ENCODE measurements at places on chromosomes 5 and 9.

- peak; percentile 8 for DNase-seq
These were observed 182.1 kb upstream of the TRIM32 start for GRCh38 chr9:116504893-116505480.

DNA sequence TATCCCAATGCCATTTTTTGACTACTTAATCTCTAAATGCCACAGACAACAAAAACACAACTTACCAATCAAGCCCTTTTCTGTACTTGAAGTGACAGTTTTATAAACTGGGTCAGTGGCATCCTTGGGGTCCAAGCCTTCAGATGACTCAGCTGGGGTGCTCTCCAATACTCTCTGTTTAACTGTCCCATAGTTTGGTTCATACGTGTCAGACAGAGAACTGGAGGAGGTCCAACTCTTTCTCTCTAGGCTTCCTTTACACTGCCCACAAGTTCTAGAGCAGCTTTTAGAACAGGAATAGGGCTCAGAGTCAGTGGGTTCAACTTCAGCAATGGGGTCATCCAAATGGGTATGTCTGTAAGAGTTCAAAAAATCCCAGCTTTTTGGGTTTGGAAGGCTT lies 166.9 kb downstream of the CDC42SE2 start:
- no peak for DNase-seq

- no peak for DNase-seq
These were observed 81.7 kb upstream of the CPEB4 start for GRCh38 chr5:173806270-173807035.

- DNase-seq: no peak
These were observed 26.6 kb downstream of the DPYSL3 start for GRCh38 chr5:147483188-147483790.

GRCh38 chr5:42886635-42887034 lies 74.9 kb upstream of the SELENOP start:
- DNase-seq: no peak

GRCh38 chr5:167752936-167753335 lies 538.5 kb upstream of the WWC1 start:
- no peak for DNase-seq

- DNase-seq: no peak
These were observed 145.9 kb downstream of the PCSK1 start for GRCh38 chr5:96287136-96287535.

DNA sequence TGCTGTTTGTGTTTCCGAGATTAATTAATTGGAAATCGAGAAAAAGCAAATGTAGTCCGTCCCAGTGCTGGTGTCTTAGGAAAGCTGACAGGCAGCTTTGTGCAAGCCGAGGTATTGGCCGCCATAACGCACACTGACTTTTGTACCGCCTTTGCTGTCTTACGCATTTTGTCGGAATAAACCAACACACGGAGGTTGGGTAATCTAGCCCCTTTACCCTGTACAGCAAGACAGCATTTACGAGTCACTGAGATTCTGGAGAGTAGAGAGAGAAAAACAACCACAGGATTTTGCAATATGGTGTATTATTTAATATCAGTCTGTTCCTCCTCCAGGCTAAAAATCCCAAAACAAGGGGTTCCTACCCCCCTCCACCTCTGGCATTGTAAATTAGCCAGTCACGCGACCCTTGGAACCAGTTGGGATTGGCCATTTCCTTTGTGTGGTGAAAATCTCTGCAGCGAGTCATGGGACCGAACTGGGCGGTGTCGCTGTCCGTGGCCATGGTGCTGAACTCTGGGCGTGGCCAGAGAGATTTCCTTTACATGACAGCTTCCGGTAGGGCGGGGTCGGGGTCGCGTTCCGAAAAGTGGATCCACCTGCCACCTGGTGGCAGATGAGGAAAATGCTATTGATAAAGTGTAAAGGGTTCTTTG lies 10.3 kb upstream of the PCDHB1 start:
- peak; percentile 30 for DNase-seq

DNA sequence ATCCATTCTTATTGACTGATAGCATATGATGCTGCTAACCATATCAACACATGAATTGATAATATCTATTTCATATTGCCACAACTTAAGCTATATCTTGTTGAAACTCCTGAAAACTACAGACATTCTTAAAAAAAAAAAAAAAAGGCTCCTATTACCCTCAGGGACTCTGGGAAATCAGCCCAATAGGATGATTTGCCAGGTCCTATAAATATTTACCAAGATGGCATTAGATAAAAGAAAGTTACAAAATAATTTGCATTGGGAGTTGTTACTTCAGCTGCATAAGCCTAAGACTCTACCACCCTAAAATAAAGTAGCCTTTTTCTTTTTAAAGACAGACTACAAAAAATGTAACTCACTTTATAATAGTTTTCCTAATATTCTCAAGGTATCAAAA lies 84.4 kb downstream of the CDO1 start:
- DNase-seq: no peak

GRCh38 chr5:114438471-114438870 lies 76.6 kb downstream of the KCNN2 start:
- no peak for DNase-seq

GRCh38 chr9:128835246-128836210 lies 5.9 kb upstream of the SPOUT1 start:
- no peak for DNase-seq

GRCh38 chr5:140362311-140362710 lies 2.3 kb downstream of the SLC4A9 start:
- no peak for DNase-seq

DNA sequence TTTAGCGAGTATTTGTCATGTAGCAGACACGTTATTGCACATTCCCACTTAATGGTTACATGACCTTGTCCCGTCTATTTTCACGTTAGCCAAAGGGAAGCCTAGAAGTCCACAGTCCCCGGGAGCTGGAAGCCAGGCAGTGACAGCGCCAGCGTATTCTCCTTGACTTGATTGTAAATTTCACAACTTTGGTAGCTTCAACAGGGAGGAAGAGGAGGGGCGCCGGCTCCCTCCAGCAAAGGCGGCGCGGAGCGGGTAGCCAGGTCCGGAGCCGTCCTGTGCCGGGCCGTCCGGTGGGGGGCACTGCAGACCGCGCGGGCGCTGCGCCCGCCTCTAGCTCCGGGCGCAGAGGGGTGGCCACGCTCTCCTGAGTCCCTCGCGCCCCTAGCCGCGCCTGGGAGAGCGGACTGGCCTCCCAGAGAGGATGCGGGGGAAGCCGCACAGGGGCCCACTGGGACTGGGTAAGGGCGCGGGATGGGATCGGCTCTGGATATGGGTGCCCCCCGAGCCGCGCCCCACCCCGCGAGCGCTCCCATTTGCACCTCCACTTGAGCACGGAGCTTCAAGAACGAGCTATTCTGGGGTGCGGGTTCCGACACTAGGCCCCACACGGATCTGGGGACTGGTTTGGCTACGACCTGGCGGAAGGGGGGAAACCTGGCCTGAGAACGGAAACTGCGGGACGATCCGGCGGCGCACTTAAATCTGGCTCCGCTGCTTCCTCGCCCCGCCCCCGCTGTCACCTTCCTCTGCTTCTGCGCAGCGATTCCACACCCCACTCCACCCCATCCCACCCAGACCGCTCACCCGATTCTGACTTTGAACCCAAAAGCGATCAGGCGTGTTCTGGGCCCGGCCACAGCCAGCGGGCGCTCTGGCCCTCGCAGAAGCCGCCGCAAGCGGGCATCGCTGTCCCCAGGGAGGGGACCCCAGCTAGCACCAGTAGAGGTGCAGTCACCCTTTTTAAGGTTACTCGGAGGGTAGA lies 23.8 kb downstream of the KLF4 start:
- no peak for DNase-seq

GRCh38 chr5:15371184-15371583 lies 128.8 kb upstream of the FBXL7 start:
- no peak for DNase-seq

- no peak for DNase-seq
These were observed 244.0 kb downstream of the SEC61B start for GRCh38 chr9:99466104-99466503.

- DNase-seq: no peak
These were observed 38.4 kb downstream of the ACOT12 start for GRCh38 chr5:81355291-81356251.

DNA sequence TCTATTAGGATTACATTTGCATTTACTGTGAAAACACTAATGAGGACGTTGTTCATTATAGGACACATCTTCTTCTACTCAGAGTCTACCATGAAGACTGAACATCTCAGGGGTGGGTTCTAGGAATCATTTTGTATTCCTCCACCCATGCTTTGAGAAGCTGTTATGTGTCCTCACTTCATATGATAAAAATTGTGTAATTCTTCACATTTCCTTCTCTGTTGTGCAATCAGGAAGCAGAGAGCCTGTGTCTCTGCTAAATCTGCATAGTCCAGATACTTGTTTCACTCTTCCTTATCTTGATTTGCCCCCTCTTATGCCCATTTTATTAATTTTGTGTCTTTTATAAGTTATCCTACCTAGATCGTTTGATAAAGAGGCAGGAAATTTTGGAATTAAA lies 97.8 kb upstream of the IQGAP2 start:
- DNase-seq: no peak

DNA sequence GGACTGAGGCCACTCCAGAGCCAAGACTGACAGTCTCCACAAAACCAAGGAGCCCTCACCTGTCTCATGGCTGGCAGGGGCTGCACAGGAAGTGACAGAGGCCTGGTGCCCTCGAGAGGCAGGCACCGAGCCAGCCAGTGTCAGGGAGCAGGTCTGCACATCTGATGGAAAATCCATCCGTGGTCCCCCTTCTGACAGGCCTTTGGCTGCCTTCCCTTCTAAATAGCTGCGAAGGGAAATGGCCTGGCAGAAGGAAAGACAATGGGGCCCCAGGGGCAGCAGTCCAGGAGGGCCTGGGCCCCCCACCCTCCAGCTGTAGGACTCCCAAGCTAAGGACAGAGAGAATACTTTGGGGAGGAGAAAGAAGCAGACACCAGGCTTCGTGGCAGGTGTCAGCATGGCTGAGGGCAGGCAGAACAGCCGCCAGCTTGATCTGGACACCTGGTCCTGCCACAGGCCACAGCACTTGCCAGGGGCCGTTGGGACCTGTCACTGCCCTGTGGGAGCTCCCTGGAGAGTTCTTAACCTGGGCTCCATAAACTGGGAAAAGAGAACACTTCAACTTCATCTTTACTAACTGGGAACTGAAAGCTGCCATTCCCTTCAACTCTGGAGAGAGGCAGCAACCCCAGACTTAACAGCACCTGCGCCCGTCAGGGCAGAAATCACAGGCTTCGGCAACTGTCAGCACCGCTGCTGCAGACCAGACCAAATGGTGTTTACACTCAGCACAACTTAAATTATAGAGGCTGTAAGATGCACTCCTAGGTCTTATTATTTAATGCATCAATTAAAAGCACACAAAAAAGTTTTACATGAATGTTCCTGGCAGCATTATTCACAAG lies 22.0 kb downstream of the ADAMTS2 start:
- no peak for DNase-seq

DNA sequence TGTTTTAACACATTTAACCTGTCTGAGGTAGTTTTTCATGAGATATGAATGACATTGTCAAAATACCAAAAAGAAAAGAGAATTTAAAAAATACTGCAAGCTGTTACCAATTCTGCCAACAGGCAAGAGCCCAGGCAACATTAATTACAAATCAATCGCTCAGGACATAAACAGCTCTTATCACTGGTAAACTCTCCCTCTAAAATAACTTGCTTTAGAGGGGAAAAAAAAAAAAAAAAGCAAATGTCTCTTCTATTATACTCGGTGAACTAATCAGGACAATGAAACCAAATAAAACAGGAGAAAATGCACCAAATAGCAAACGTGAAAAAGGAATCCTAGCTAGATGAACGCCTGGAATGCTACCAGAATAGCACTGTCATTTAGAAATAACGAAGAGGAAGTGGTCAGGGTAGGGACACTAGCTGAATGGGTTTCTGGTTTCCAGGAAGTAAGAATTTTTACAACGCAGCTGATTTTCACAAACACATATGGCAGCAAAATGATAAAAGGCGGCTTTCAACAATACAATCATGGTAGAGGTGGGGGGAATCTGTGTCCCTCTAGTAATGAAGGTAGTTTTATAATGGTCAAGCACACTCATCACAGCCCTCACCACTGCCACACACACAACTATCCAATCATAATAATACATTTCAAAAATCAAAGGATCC lies 94.9 kb downstream of the DENND1A start:
- DNase-seq: peak; percentile 2

DNA sequence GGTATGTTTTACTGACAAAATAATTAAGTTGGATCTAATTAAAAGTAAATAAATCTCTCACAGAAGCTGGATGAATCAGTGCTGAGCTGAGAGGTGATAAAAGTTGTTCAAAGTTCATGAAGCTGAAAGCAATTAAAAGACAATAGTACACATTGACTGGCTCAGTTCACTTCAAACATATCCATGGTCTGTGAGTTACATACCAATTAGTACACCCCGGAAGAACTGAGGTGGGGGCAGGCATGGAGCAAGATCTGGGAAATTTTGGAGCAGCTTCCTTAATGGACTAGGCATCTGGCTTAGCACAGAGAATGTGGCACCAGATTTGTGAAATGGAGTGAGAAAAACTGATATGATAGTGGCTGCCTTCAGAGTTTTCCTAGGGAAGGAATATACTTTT lies 152.7 kb downstream of the ATP10B start:
- DNase-seq: no peak

DNA sequence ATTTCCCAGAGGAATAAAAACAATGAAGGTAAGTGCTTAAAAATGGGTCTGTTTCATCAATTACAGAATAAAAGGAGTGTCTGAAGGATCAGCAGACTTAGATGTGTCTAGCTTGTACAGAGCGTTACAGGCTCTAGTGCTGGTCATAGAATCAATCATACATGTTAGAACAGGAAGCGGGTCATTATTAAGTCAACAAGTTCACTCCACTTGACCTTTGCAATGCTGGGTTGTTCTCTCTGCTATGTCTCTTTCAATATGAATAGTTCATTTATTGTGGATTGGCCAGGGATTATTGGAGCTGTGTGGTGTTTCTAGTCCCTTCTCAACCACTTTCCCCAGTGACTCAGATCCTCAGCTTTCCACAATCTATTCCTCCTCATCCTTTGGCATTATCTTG lies 20.7 kb upstream of the EGFLAM start:
- no peak for DNase-seq

DNA sequence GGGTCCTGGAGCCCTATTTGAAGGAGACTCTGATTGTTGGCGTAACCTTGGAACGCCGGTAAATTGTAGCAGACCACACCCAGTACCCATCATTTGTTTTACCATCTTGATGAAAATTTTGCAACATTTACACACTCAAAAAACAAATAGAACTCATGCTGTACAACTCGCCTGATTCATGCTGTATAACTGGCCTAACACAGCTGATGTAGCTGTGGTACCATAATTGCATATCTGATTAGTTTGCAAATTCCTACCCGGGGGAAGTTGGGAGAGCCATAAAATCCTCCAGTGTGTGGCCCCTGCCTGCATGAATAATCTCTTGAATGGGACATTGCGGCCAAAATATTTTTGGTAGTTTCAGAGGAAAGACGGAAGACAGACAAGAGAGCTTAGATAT lies 9.7 kb downstream of the NIPAL4 start:
- no peak for DNase-seq

GRCh38 chr5:14628346-14628745 lies 36.2 kb upstream of the OTULIN start:
- no peak for DNase-seq

- no peak for DNase-seq
These were observed 211.8 kb downstream of the GOLPH3 start for GRCh38 chr5:31962351-31962751.

- DNase-seq: no peak
These were observed 12.2 kb downstream of the GPR150 start for GRCh38 chr5:95631991-95632675.

- no peak for DNase-seq
These were observed 1.6 kb downstream of the BSPRY start for GRCh38 chr9:113350937-113351336.

- DNase-seq: no peak
These were observed 16.4 kb upstream of the LPCAT1 start for GRCh38 chr5:1540166-1540565.

Measured in GM18507 (cell line).